NCI-H1417 treated with DMSO at 0.1 percent for 48 hours (cell line): ENCODE measurements at places on chromosomes 7 and 10.

DNA sequence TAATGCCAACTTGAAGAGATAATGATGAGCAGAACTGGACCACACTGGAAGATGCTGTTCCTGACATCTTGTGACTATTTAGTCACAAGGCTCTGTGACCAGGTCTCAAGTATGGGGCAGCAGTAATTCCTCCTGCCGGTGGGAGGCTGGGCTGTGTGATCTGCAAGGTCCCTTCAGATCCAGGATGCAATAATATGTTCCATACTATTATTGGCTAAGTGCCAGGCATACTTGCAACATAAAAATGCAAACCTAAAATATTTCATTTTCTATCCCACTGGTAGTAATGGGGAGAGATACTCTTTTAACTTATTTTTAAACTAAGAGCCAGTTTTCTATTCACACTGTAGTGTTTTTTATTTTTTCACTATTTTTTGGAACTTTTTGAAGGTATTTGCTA is 171.5 kb downstream of the CYP26A1 start:
- no peak for DNase-seq

DNA sequence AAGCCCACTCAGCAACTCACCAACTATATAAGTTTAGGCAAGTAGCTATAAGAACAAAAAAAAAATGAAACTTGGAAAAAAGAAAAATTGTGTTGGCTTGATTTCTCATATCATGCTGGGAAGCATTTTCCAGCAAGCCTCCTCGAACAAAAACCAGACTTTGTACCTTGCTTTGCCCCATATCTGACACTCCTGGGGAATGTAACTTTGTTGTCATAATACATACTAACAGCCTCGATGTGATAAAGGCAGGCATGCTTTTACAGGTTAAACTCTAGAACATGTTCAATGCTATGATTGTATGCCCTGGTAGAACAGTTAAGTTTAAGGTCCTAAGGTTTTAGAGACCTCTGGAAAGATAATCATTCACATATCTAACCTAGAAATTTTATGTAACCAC is 11.6 kb downstream of the CFAP43 start:
- no peak for DNase-seq

GRCh38 chr7:155745737-155746136 is 66.5 kb downstream of the SHH start:
- no peak for DNase-seq

DNA sequence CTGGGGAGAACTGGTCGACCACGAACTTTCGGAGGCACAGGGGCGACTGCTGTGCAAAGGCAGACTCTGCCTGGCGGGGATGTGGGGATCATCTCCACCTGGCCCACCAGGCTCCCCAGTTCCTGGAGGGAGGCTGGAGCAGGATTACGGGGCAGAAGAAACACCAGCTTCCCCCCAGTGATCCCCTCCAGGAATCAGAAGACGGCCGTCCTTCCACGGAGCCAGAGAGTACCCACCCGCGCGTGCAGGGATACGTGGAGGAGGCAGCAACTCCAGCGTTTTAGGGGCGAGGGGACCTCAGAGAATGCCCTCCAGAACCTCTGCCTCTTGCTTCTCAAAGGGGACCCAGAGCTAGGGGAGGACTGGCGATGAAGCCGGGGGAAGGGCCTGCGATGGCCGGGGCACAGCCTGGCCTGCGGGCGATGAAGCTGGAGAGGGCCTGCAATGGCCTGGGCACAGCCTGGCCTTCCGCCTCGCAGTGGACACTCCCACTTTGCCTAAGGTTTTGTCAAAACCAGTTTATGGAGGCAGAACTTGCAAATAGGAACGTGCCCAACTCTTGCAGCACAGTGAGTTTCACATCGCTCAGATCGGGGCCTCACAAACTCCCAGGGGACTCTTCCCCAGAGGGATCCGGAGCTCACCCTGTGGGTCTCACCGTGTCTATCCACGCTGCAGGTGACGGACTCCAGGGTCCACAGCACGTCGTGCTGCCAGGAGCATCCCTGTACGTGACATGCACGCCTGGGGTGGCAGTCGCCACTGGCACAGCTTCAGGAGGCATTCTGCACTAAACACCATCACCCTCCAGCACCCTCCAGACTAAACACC is 77.9 kb upstream of the PDGFA start:
- DNase-seq: no peak

GRCh38 chr10:124646483-124647352 is 97.5 kb downstream of the FAM53B start:
- no peak for DNase-seq

GRCh38 chr7:2559283-2559950 is 638 bp downstream of the IQCE start:
- no peak for DNase-seq

DNA sequence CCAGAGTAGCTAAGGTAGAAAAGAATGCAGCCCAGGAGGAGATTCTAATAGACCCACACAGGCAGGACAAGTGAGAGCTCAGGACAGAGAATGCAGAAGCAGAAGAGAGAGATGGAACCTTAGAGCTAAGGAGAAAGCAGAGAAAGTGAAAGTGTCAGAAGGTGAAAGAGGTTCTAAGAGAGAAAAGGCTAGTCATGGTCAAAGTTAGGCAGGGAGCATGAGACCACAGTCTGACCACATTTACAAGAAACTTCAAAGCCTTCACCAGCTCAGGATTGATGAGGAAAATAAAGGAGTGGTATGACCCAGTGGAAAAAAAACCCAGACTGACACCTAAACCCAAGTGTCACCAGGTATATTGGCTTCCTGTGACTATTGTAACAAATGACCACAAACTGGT is 131.8 kb upstream of the WDR11 start:
- DNase-seq: no peak

GRCh38 chr7:76095908-76096307 is 48.0 kb downstream of the MDH2 start:
- no peak for DNase-seq

DNA sequence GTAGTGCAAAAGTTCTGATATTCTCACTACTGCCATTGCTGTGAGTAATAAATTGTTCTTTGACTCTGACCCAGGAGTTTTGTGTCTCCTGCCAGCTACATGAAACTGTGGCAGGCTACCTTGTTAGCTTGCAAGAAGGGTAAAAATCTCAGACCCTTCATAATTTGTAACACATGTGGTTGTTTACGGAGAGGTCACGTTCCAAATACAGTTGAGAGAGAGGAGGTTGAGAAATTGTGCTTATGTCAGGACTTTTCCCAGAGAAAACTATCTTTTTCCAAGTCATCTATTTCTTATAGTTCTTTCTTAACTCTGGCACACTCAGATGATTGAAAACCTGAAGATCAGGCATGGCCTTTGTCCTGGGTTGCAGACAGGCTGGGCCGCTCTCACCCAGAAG is 114.4 kb upstream of the SVIL start:
- DNase-seq: no peak

DNA sequence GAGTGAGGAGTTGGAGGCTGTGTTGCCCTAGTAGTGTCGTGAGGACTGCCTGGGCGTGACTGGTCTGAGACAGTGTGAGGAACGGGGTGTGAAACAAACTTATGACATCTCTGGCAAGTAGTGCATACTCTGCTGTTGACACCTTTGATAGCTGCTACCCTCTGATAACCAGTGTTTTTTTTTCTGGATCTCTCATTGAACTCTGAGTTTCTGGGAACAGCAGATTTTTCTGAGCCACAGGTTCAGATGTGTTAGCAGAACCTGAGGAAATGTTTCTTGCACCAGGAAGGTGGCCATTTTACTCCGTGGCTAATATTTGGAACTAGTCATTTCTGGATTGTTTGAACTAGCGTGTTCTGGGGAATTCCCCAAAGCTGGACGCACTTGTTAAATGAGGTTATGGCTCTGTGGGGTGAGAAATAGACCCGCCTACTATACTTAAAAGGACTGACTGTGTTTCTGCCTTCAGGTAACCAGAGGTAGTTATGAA is 52.9 kb downstream of the AUTS2 start:
- no peak for DNase-seq

DNA sequence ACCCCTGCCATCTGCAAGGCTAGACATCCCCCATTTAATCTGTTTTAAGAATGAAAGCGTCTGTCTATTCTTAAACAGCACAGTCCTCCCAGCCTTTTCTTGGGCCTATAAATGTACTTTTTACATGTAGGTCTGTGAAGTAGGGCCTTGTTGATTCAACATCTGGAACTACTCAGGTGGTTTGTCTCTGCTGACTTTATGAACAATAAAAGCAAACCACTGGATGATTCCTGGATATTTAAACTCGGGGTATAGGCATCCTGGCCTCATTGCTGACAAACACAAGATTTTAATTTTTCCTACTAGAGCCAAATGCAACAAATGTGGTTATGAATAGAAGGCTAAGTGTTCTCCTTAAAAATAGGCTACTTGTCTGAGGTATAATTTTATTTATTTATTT is 198.3 kb downstream of the WDR11 start:
- no peak for DNase-seq

DNA sequence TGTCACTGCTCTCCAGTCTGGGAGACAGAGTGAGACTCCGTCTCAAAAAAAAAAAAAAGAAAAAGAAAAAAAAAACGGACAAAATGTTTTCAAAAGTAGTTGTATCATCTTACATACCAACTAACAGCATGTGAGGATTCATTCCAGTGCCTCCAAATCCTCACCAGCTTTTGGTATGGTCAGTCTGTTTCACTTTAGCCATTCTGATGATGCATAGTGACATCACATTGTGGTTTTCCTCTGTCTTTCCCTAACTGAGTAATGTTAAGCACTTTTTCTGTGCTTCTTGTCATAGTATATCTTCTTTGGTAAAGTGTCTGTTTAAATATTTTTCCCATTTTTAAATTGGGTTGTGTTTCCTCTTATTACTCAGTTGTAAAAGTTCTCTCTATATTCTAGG is 251.4 kb upstream of the CTBP2 start:
- DNase-seq: no peak

- DNase-seq: no peak
Observed at GRCh38 chr7:16839646-16840045, 34.8 kb upstream of the AGR2 start.

DNA sequence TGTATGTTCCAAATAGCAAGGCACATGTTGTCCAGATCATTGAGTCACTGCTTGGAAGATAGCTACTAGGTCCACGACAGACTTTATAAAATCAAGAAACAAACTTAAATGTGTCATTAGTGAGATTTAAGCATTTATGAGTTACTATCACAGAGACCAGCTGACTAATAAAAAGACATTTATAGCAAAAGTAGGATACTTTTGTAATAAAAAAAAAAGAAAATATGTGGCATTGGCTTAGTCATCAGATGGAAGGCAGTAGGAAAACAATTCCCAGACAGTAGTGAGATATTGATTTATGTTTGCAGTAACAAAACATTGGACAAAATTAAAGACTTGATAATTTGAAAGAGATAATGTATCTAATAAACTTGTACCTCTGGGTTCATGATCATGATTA is 881.0 kb upstream of the LRRN3 start:
- no peak for DNase-seq

DNA sequence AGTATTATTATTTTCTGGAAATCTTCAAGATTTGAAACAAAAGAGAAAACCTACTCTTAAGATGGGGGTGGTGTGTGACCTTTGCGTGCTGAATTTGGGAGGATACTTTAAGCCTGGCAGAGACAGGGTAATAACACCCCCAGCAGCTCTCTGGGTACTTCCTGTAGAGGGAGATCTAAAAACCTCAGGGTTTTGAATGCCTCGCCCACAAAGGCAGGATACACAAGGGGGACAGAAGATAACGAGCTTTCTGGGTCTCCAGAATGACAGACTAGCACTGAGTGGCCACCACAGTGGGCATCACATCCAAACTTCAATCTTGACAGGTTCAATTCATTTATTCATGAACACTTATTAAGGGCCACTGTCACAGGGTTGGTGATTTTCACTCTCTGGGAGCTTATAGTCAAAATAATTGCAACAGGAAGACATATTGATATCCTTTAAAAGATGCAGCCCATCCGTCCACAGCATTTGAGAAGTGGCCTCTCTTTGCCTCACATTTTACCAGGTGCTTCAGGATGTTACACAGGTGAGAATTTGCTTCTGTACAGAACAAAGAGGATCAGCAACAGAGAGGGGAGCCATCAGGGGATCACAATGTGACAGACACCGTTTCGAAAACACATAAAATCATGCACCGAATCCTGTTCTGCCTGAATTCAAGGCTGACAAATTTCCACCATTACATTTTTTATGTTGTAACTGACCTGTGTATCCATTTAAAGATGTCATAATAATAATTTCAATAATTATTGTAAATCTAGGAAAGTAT is 14.3 kb downstream of the CPA1 start:
- no peak for DNase-seq

- DNase-seq: no peak
Observed at GRCh38 chr10:61635932-61636331, 26.8 kb upstream of the CABCOCO1 start.

DNA sequence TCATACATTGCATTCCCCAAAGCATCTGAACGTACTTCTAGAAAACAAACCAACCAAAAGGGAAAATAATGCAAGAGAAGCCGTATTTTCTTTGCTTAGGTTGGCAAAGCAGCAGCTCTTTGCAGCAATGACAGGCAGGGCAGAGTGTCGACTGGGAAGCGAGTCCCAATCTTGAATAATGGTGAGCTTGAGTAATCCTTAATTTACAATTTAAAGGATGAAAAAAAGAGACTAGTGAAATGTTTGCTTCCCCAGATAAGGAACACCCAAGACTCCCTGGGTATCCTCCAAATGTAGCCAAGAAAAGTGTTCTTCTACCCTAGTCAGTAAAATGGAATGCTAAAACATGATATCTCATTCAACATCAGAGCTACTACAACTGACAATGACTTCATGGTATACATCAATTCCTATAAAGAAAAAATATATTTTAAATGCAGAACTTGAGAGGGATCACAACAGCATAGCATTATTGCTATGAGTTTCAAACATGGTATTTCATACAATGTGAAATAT is 32.0 kb downstream of the GPAM start:
- DNase-seq: no peak

- no peak for DNase-seq
Observed at GRCh38 chr10:128912568-128913311, 554.3 kb upstream of the MGMT start.

- DNase-seq: no peak
Observed at GRCh38 chr7:7596176-7596575, 29.5 kb downstream of the MIOS start.

DNA sequence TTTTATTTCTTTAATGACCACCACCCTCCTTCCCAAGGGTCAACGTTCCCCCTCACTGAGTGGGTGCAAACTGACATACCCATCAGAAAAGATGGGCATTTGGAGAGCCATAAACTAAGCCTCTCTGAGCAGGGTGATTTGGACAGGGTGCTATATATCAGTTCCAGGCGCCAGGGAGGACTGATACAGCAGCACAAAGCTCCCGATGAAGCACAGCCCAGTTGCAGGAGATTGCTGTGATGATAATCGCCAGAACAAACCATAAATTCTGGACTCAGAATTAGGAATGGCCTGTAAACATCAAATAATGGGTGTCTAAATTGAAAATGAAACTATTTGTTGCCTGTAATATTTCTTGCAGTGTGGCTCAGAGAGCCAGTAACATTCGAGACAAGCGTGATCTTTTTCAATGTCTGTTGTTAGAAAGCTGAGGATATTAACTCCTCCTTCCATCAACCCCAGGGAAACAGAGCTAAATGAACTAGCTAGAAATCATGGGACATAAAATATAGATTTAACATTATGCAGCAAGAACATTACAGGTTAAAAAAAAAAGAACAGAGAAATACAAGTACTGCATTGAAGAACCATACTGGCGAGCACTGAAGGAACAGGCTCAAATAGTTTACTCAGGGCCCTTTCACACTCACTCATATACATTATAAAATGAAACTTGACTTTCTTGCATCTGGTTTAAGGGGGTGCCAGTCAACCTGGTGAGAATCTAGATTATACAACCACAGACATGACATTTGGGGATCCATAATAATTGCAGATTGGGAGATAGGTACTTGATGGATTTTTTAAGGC is 137.5 kb upstream of the LRRTM3 start:
- DNase-seq: no peak
